ENCODE measurements at places on chromosomes 12 and 14.

- no peak for DNase-seq
Observed at GRCh38 chr12:55548756-55549155, 646 bp upstream of the OR6C4 start.

GRCh38 chr14:54688229-54688628 lies 121.3 kb downstream of the SAMD4A start:
- no peak for DNase-seq

- no peak for DNase-seq
Observed at GRCh38 chr12:26281320-26281719, 85.9 kb downstream of the SSPN start.

DNA sequence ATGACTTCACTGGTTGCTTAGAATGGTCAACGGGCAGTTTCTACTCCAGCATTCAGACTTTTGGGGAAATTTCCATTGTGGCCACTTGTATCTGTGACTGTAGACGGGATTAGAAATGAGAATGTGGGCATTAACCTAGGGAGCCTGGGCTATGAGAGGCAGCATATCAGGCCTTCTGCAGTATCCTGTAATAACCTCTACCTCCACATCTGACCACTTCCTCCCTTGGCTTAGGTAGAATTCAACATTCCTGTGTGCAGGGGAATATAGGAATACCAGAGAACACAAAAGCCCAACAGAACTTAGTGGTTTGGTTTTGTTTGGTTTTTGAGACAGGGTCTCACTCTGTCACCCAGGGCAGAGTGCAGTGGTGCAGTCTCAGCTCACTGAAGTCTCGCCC lies 76.4 kb upstream of the HOXC13 start:
- DNase-seq, result no peak

DNA sequence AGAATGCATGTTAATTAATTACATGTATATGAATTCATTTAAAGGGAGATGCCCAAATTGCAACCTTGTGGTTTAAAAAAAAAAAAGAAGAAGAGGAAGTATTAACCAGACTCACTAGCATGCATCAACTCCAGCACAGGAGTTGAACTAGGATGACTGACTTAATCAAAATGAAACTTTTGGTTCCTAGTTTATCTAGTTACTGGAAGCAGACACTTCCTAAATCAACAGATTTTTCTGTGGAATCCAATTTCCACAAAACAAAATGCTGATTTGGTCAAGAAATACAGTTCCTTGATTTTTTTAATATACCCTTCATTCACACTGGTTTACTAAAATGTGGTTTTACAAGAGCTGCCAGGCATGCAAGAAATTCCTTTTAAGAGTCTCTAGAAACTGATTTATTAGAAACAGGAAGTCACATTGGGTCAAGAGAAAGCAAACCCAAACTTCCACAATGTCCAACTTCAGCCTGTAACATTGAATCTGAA lies 41.6 kb downstream of the ITPR2 start:
- DNase-seq, result no peak

- no peak for DNase-seq
Observed at GRCh38 chr12:88876857-88877256, 296.6 kb upstream of the KITLG start.

- DNase-seq, result no peak
Observed at GRCh38 chr12:73414926-73415325, 1122.7 kb upstream of the ATXN7L3B start.

DNA sequence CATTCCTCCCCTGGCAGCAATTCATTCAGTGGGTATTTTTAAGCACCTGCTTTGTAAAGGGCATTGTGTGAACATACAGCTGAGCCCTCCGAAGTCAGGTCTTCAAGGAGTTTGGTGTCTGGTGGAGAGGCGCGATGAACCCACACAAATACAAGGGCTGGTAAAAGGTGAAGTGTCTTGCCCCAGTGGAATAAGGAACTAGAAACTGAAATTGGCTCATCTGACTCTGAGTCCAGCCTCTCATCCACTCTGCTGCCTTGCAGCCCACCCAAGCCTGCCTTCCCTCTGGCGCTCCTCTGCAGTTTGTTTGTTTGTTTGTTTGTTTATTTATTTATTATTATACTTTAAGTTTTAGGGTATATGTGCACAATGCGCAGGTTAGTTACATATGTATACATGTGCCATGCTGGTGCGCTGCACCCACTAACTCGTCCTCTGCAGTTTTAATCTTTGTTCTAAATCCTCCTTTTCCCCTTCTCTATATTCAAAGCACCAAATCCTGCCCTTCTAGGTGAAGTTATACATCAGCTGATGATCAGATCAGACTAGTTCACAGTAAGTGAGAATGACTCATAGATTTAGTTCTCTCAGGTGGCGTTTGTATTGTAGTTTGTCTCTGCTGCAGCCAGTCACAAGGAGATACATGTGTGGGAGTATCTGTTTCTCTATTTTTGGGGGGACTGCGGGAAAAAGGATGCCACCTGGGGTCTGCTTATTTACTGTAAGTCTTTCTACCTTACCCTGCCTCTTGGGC lies 394.5 kb downstream of the APAF1 start:
- no peak for DNase-seq

- DNase-seq, result no peak
Observed at GRCh38 chr14:100750762-100751699, 24.3 kb downstream of the DLK1 start.

DNA sequence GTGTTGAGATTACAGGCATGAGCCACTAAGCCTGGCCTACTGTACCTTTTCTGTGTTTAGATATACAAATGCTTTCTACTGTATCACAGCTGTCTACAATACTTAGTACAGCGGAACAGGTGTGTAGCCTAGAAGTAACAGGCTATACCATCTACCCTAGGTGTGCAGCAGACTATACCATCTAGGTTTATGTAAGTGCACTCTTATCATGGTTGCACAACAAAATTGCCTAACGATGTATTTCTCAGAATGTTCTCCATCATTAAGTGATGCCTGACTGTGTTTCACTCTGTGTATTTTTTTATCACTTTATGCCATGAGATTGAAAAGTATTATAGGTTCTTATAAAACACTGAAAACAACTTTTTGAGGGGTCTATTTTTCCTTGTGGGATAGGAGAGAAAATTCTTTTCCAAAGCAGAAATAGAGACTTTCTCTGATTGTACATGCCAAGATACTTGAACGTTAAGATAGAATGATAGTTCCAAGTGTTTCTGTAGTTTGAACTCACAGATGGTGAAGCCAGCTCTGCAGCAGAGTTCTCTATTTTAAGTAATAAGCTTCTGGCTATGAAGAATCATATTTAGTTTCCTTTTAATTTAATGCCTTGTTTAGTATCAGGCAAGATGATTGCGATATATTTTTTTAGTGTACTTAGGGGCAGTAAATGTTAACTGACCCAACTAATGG lies 17.0 kb downstream of the TMPRSS12 start:
- DNase-seq, result no peak

DNA sequence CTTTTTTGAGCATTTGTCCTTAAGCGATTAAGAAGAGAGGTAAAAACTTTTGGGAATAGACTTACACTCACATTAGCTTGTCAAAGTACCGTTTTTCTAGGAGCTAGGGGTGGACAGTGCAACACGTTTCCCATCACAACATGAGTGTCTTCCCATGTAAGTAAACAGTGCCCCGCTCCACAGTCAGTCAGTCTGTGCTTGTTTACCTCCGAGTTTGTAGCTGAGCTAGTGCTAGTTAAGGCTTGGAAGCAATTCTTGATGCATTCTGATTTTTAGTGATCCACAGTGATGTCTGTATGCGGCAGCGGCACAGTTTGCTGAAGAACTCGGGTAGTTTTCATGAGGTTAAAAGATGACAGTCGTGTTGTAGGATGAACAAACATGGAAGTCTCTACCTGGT lies 941 bp downstream of the ZDHHC17 start:
- no peak for DNase-seq

DNA sequence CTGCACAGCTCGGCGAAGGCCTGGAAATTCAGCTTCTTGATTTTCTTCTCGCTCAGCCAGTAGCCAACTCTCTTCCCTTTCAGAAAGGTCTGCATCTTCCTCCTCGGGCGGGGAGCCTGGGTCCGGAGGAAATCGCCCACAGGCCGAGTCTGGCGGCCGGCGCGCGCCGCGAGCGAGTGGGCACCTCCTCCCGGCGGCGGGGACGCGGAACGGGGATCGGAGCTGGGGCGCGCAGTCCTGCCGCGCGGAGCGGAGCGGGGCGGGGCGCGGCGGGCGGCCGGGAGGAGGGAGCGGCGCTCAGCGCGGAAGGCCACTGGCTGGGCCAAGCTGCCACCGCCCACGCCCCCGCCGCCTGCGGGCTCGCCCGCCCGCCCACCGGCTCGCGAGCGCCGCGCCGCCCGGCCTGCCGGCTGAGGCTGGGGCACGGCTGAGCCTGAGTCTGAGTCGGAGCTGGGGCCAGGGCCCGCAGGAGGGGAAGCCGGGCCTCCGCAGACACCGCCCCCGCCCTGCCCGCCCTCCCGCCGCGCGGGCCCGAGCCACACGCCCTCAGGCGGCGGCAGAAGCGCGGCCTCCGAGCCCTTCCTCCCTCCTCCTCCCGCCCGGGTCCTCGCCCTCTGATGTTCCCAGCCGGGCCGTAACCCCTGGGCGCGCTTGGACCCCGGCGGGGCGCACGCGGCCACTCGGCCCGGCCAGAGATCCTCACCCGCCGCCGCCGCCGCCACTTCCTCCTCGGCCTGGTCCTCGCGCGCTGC lies 480 bp downstream of the ITPK1 start:
- DNase-seq, result peak; percentile 72

DNA sequence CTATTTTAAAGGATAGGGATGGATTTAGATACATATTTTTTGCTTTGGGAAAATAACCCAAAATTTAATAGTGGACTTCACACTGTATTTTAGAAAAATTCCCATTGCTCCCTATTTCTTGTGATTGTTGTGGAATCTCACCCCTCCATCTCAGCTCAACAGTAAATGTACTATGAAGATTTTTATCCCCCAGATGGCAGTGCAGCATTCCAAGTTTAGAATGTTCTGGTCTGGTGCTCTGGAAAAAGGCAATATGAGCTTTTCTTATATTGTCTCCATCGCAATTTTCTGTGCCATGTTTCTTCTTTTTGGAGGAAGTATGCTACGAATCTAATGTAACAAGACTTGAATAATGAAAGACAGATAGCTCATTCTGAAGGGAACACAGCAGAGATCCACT lies 471.7 kb upstream of the SYT1 start:
- DNase-seq, result no peak

DNA sequence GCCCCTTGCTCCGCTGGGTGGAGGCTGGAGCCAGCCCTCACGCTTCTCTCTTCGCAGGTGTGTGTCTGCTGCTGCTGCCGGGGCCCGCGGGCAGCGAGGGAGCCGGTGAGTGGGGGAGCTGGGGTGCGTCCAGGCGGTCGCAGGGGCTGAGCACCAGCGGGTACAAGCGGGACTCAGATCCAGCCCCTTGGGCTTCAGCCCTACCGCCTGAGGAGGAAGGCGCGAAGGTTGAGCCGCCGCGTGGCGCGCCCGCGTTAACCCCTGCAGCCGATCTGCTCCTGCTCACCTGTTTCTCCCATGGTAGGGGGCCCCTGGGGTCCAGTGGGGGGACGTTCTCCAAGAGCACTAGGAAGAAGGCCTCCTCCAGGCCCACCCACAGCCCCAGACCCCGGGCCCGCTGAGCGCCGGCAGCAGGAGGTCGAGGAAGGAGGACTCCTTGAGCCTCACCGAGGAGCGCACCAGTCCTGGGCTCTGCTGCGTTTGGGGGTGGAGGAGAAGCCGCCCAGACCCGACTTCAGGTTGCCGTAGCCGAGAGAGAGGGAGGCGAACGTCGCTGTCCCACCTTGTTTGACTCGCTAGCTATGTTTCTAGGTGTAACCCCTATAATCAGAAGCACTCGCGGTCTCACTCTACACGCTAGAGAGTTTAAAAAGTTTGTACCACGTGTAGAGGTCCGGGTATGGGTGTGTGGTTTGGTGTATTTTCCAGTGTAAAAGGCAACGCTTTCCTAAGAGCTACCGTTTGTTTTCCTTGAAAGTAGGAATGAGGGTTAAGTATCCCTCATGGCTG lies 834 bp downstream of the COCH start:
- no peak for DNase-seq

DNA sequence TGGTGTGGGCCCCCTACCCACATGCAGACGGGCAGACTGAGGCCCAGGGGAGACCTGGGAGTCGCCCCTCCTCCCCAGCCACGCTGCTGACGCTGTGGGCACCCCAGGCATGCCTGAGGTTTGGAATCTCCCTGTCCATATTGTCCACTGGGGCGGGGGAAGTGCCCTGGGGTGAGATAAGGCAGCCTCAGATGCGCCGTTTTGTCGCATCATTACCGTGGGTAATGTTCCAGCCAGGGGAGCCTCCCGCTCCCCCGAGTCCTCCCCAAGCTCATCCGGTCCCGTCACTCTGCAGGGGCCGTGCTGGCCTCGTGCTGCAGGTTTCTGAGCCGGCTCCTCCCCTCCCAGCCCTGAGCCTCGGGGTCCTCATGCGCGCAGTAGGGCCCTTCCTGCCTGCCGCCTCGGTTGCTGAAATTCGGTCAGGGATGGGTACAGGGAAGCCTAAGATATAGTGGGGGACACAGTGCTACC lies 11.4 kb downstream of the INF2 start:
- DNase-seq, result no peak

Data from NCI-H1048 (cell line).